ENCODE measurements at places on chromosomes 4 and X.

DNA sequence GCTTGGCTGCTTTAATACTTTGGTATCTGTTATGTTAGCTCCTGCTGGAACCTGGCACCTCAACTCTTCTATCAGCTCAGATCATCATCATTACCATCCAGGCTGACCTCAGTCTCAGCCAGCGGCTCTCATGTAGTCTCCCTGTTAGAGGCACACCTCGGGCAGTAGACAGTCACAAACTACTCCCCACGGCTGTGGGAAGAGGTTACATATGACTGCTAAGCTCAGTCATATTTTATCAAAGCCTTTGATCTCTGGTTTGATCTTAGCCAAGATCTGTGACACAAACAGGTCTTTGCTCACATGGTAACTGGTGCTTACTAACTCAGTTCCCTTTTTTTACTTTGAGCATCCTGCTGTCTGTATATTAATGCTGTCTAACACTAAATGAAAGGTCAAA, 384.9 kb downstream of the CENPC start:
- DNase-seq = no peak

GRCh38 chr4:104446431-104447278, 48.0 kb downstream of the CXXC4 start:
- no peak for DNase-seq

GRCh38 chrX:71251466-71251973, 2.4 kb downstream of the ZMYM3 start:
- no peak for DNase-seq

GRCh38 chr4:177879851-177880250, 437.6 kb upstream of the AGA start:
- no peak for DNase-seq

GRCh38 chr4:8876982-8877779, 5.5 kb upstream of the HMX1 start:
- no peak for DNase-seq

GRCh38 chr4:169618986-169619385, 1.4 kb upstream of the CLCN3 start:
- DNase-seq = no peak

DNA sequence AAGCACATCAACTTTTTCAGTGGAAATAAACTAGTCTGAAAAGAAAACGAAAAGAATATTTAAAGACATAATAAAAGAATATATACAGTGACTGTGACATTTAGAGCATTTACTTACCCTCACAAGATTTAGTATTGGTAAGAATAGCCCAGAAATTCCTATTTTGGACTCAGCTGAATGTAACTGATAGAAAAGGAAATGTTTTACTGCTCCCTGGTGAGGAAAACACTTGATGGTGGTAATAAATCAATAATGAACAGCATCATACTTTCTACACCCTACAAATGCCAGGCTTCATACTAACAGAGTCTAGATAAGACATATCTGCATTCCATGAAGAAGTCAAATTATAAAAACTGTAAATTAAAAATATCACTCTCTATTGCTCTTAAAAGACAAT, 753.5 kb upstream of the PCDH10 start:
- DNase-seq = no peak

DNA sequence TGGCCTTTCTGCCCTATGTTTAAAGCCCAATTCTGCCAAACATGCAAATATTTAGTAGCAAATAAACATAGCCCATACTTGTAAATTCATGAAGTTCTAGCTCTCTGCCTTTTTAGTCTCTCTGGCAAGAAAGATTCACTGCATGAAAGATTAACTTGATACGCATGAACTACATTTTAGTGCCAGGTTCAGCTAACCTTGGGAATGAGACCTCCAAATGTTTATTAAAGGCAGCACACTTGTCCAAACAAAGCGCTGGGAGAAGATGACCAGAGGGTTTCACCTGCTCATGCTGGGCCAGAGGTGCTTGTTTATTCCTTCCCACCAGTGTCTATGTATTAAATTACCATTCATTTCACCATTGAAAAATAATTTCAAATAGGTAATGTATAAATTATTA, 44.5 kb upstream of the IL1RAPL1 start:
- DNase-seq = no peak

DNA sequence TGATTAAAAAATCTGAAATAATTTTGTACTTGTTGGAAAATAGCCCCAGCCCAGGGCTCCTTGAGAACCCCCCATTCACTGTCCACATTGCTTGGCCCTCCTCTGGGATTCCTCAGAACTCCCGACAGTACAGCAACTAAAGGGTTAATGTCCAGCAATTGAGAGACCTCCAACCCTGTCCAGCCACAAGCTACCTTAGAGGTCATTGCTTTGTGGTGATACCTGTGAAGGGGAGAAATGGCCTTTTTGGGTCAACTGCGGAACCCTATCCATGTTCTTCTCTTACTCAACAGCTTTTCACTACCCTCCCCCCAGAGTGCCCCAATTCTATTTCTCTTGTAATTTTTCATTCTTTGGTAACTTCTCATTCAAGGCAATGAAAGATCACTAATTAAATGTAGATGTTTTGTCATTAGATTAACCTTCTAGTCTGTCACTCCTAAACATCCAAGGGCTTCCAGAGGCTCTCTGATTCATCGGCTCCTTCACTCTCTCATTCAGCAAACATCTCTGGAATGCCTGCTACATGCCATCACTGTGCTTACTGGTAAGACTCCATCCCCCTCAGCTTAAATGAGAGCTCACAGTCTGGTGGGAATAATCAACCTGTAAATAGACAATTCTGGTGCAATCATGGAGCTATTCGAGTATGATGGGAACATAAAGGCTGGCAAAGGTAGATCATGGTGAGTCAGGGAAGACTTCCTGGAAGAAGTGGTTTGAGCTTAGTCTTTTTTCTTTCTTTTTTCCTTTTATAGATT, 241.4 kb upstream of the PGRMC2 start:
- peak; percentile 91 for DNase-seq

DNA sequence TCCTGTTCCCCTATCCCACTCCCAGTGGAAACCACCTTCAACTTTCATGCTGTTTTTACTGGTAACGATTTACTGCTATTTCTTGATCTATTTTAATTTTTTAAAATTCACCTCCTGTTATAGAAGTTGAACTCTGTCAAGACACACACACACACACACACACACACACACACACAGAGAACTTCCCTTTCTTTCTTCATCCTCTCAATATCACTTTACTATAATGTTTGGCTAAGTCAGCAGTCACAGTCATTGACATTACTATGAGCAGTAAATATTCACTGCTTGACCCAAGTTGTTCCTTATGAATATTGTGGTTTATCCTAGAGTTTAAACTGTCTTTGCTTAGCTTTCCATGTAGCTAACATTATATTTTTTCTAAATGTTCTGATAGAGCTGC, 24.0 kb upstream of the SGMS2 start:
- no peak for DNase-seq

GRCh38 chr4:163448540-163449203, 24.9 kb downstream of the TKTL2 start:
- no peak for DNase-seq

GRCh38 chr4:42320822-42321388, 76.4 kb upstream of the SHISA3 start:
- DNase-seq = no peak

GRCh38 chr4:162461952-162462351, 298.2 kb upstream of the FSTL5 start:
- DNase-seq = no peak

GRCh38 chrX:42422961-42423360, 355.0 kb downstream of the PPP1R2C start:
- DNase-seq = no peak

DNA sequence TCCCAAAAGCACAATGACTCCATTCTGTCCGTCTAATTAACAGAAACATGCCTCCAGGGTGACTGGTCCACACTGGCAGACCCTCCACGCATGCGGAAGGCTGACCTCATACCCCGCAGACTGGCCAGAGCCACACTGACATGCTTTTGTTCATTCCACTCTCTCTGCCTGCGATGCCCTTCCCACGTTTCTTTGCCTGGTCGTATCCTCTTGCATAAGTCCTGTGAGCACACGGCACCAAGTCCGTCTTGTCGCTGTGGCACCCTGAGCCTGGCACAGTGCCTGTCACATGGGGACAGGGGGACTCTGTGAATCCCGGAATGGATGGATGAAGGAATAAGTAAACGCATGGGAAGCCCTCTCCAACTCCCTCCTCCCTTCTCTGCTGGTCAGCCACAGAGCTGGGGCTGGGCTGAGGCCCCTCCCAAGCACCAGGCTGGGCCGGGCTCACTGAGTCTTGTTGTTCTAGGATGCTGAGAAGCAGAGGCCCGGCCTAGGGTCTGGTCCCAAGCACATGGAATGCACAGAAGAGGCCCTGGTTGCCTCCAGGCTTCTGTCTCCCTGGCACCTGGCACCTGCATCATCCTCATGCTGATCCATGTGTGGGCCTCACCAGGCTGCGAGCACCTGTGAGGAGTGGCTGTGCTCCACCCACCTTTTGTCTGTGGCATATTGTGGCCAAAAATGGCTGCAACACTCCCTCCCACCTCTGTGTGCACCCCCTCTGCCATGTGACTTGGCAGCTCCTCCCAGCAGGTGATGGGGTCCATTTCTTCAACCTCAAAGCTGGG, 38.9 kb upstream of the C4orf50 start:
- no peak for DNase-seq

GRCh38 chrX:110985470-110985869, 110.5 kb upstream of the PAK3 start:
- no peak for DNase-seq

DNA sequence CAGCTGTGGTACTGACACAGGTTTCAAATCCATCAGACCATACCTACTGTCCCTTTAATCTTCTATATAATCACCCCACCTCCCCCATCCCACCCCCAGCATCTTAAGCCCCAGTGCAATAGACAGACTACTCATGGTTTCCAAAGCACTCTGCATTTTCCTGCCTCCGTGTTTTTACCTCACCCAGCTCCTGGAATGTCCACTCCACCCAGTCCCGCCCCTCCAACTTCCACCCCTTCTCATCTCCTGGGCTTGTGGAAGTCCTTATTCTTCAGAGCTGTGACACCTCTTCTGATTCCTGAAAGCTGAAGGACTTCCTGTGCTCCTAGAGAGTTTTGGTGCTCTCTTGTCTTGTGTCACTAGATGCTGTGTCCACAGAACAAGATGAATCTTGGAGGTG, 94.3 kb downstream of the EFNB1 start:
- no peak for DNase-seq

DNA sequence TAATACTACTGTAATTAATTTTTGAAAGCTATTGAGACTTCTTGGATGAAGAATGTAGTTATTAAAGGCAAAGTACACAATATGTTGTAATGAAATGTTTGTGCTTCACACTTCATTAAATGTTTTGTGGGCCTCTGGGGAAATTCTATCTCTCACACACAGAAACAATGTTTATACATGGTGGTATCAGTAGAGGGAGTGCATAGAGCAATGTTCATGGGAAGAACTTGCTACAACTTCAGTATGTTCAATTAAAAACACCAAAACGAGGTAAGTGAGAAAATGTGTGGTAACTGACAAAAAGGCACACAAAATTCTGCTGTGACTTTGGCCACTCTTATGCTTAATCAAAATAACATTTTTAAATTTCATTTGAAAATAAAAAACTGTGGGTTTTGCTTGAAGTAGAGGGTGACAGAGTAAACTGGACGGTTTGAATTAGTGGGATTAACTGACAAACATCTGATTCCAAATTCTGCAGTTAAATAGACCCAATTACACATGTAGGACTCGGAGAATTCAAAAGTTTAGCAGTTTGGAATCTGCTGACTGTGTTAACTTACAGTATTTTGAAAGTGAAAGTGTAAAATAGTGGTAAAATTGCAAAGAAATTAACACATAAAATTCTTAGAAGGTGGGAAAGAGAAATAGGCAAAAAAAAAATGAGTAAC, 111.4 kb upstream of the TTC29 start:
- no peak for DNase-seq

DNA sequence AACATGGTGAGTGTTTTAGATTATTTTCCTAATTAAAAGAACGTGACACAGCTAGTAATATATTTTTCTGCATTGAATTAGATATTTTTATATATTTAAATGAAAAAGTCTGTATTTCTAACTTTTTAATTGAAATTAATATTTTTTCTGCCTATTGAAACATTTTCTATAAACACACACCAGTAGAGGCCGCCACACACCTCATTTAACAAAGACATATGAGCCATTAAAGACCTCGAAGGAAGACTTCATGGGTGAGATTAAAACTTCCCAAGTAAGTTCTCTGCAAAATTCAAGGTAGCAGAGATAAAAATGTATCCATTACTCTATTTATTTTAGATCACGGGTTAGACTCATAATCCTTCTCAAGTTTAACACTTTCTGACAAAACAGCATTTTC, 8.3 kb downstream of the SLITRK2 start:
- DNase-seq = no peak

DNA sequence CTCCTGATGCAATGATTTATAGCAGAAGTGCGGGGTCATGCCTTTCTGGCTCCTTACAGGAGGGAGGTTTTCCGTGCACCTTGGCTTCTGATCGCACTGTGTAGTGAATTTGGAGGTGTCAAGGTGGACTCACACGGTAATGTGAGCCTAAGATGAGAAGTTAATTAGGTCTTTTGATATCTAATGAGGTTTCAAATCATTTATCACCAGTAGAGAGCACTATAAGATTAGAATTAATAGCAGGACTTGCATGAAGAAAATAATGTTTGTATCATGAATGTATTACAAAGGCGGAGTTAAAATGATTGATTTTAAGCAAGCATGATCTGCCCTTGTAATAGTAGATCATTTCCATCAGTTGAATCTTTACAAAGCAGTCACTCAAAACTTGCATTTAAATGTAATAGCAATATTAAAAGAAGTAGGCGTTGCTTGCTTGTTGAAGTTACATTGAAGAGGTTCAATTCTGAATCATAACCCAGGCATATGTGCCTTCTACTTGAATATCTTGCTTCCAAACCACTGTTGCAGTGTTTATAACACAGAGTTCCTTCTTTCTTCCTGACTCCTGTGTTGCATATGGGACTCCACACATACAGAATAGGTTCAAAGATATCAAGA, 152.1 kb downstream of the FMR1NB start:
- no peak for DNase-seq

GRCh38 chr4:59517007-59517406, 1683.1 kb upstream of the ADGRL3 start:
- no peak for DNase-seq

DNA sequence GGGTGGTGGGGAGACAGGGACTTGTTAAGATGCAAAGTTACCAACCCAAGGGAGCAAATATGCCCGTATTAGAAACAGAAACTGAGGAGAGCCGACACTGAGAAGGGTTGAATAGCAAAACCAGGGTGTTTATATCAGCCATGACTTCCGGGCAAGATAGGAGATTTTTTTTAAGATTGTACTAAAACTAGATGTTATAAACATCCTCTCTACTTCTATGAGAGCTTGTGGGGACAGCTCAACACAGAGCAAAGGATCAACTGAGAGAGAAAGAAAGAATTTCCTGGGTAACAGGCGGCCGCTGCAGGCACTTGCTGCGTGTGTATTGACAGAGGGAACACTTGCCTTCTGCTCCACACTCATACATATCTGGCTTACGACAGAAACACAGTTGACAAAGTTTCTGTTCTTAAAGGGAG, 49.1 kb upstream of the FBXW7 start:
- DNase-seq = no peak

DNA sequence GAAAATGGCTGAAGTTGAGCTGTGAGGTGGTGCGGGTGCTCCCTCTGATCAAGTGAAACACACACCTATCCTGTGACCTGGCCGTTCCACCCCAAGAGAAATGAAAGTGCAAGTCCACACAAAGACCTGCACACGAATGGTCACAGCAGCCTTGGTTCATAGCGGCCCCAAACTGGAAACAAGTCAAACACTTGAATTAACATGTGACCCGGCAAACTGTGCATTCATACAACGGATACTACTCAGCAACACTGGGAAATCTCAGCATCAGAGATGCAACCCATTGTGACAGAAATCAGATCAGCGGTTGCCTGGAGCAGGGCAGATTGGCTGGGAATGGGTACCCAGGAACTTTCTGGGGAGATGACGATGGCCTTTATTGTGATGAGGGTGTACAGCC, 7.6 kb downstream of the G6PD start:
- DNase-seq = no peak

All from amniotic stem cell (primary cell).